ENCODE measurements at places on chromosomes 5 and 9.
A peak's percentile ranks its signal among the peaks of the same experiment; 100 is the strongest.

DNA sequence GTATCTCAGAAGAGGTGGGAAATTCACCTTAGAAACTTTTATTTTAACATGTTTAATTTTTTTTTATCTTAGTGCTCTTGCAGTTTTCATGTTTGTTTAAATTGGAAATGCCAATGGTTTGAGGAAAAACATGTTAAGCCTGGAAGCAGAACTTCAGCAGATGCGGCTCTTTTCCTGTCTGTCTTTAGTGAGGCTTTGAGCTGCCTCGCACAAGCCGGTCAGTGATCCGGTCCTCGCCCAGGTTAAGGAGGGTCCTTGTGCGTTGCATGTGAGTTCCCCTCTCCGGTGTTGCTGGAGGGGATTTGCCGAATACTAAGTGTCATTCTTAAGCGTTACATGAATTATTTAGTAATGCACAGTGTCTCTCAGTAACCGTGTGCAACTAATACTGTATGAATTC lies 9.4 kb upstream of the PLEKHG4B start:
- DNase-seq, result no peak

DNA sequence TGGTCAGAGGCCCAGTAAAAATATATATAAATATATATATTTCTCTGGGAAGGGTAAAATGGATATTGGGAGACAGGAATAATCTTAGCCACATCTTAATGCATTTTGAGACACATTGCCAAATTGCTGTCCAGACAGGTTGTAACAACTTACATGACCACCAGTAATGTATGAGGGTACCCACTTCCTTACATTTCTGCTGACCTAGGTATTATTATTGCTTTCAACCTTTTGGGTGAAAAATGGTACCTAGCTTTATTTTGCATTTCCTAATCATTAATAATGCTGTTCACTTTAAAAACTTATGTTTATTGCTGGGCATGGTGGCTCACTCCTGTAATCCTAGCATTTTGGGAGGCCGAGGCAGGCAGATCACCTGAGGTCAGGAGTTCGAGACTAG lies 61.5 kb downstream of the MEGF10 start:
- DNase-seq, result no peak

GRCh38 chr9:120109242-120109641 lies 470.7 kb downstream of the CDK5RAP2 start:
- no peak for DNase-seq

DNA sequence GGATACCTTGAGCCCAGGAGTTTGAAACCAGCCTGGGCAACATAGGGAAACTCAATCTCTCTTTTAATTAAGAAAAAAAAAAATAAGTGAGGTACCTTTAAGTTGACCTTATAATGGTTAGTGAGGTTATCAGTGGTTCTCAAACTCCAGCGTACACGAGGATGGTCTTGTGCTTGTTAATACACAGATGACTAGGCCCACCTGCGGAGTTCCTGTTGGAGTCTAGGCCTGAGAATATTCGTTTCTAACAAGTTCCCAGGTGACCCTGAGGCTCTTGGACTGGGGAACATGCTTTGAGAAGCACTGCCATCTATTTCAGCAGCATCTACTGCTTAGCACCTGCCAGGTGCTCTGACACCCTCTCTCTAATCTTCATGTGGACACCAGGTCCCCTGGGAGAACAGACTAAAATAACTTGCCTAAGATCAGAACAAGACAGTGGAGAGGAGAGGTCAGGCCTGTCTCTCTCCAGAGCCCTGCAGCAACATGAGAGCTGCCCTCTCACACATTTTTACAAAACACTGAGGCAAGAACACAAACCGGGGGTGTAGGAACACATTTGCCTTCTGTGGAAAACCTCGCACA lies 24.6 kb downstream of the TLE1 start:
- no peak for DNase-seq

DNA sequence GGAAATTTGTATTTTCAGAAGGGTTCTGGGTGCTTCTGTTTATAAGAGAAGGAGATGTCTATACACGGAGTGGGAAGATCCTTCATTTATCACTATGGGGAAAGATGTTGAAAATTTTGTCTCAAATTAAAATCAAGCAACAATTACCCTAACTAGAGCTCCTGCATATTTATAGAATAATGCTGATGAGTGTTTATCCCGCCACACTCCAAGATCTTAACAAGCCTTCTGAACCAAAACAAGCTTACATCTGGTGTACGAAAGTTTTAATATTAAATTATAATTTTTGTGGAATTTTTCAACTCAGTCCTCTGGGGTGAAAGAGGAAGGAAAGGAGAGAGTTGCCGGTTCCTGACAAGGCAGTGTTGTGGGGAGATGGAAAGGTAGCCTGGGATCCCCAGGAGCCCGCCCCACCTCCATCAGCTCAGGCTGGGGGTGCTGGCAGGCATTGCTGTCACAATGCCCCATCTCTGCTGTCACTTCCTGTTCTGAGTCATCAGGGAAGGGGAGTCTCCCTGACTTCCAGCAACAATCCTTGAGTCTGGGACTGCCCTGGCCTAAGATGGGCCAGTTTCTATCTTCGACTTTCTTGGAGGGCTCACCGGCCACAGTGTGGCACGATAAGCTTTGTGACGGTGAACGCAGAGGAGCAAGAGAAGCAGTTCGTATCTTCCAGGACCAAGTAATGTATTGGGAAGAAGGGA lies 64.5 kb downstream of the ERAP1 start:
- DNase-seq, result no peak

DNA sequence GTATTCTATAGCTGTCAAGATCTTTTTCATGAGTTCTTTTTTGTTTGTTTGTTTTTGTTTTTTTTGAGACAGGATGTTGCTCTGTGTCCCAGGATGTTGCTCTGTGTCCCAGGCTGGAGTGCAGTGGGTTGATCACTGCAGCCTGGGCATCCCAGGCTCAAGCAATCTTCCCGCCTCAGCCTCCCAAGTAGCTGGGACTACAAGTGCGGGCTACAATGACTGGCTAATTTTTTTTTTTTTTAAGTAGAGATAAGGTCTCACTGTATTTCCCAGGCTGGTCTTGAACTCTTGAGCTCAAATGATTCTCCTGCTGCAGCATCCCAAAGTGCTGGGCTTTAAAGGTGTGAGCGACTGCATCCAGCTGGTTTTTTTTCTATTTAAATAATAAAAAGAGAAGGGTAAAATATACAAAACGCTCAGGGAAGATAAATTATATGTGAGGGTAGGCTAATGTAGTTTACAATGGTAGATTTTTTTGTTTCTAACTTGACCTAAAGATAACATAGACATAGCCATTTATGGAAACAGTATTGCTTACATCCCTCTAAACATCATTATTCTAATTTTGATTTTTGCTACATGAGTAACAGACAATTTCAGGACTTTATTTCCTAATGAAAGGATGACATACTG lies 21.9 kb downstream of the ERBIN start:
- no peak for DNase-seq

DNA sequence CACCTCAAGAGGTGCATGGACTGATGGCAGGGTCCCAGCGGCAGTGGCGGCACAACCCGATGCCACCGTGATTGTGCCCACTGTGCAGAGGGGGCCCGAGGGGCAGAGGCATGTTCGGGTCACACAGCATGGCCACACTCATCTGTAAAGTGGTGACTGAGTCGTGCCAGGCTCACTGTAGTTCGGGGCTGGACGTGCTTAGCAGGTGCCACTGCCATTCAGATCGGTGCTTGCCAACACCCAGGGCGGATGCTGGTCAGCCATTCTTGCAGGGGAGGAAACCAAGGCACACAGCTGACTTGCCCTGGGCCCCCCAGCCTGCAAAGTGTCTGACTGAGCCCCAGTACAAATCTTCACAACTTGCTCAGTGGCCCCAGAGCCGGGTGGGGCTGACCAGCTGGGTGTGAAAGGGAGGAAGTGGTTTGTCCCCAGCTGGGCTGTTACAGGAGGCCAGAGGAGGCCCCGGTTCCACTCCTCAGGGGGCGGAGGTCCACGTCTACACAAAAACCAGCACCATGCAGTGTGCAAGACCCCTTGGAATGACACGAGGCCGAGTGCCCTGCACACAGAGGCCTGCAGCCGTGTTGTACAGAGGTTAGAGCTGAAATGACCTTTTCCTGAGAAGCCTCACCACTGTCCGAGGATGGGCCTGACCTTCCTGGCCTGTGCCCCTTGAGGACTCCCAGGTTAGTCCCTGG lies 17.9 kb downstream of the FGD3 start:
- no peak for DNase-seq

DNA sequence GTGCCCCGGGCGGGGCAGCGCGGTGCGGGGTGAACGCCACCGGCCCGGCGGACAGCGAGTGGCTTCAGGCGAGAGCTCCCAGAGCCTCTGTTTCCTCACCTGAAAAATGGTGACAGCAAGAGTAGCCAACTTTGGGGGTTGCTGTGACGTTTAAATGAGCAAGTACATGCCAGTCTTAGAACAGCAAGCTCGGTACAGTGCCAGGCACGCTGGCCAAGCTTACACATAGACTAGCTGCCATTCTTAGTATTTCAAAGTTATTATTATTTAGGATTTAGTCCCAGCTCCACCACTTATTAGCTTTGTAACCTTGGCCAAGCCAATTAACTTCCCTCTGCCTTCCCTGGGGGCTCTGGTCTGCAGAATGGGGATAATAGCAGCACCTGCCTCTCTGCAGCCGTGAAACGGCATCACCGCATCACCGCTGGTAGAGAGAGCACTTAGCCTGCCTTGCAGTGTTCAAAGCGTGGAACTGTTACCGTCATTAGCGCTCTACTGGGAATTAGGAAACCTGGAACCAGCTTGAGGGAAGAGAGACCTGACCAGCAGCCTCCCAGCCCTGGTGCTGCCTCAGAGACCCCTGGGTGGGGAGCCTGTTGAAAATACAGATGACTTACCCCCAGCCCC lies at the start of gene C9orf50:
Gene C9orf50 (minus strand): TSS at position 433 of the 627 bp plus-strand sequence. CDS start 527 bp downstream, outside the sequence.
- no peak for DNase-seq

GRCh38 chr9:32525709-32526030 lies 326 bp downstream of the RIGI start:
- no peak for DNase-seq

GRCh38 chr5:473551-474192 lies 30.7 kb downstream of the EXOC3 start:
- DNase-seq, result no peak

DNA sequence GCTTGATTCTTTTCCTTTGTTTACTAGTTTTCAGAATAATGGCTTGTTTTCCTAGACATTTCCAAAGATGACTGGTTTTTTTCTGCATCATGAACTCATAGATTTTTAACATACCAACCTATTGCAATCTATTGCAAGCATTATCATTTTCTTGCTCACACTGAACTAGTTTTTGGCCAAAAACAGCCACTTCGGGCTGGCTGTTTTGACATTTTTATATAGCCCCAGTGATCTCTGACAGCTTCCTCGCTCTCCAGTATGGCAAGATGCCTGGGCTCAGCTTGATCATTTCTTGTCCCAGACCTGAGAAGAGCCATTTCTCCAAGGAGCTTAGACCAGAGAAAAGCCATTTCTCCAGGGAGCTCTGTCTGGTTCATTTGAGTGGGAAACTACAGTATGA lies 94.3 kb upstream of the MAMDC2 start:
- no peak for DNase-seq

DNA sequence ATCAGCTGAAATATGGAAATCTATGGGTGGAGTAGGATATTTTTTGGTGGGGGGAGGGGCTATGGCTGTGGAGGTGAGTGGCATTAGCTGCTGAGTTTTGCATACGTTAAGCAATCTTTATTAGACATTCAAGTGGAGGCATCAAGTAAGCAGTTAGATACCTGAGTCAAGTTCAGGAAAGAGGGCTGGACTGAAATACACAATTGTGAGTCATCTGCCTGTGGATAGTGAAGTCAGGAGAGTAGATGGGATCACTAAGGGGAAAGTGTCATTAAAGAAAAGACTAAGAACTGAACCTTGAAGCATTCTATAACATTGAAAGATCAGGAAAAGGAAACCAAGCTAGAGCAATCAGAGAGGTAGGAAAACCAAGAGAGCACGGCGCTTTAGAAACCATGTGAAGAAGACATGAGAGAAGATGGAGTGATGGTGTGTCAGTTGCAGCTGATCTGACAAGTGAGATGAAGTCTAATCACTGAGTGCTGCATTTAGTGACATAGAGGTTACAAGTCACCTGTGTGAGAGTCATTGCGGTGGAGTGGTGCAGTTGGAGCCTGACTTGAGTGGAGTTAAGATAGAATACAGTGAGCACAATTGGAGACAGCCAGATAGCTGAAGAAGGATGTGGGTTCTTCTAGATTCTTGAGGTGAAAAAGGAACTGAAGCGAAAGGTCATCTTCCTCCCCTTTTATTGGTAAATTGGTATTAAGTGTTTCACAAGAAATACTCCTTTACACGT lies 88.7 kb downstream of the PIP5K1B start:
- no peak for DNase-seq

DNA sequence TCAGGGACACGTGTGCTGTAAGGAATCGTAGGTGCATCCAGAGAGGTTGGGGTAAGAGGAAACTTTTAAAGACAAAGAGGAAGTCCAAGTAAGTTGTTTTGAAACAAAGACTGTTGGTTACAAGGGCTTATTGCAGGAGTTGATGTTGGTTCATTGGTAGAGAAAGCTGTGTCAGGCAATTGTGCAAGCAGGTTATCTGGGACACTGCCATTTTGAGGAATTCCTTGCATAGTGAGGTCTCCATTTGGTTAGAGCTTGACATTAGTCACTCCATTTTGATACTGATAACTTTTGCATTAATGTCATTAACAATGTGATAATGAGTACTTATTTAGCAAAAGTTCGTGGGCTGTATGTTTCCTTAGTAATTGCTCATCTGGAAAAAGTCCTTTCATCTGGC lies 24.9 kb downstream of the CNOT6 start:
- no peak for DNase-seq

GRCh38 chr9:72494051-72494450 lies 27.4 kb upstream of the TMC1 start:
- no peak for DNase-seq

GRCh38 chr5:173917788-173918786 lies 29.9 kb downstream of the CPEB4 start:
- peak; percentile 19 for DNase-seq

DNA sequence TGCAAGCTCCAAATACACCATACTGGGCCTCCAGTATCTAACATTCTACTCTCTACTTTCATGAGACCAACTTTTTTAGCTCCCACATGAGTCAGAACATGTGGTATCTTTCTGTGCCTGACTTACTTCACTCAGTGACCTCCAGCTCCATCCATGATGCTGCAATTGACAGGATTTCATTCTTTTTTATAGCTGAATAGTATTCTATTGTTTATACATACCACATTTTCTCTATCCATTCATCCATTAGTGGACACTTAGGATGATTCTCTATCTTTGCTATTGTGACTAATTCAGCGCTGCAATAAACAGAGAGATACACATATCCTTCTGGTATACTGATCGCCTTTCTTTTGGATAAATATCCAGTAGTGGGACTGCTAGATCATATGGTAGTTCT lies 68.5 kb downstream of the EPB41L4A start:
- DNase-seq, result no peak

DNA sequence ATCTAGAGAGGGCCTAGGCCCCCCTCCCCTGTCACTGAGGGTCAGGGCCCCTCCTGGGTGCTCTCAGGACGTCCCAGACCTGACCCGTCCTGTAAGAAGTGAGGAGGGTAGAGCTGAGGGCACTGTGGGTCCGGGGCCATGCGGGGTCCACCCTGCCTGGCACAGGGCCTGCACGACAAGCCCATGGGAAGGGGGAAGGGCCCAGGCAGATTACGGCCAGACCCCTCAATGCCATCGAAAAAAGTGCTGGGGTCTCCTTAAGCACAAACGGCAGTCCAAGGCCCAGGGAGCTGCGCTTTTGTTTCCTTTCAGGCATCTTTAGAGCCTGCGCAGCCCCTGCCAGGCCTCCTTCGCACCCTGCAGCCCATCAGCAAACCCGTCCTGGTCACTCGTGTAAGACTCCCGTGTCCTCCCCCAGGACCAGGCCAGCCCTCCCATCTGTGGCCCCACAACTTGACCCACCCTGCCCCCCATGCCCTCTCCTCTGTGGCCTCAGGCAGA lies 4.4 kb upstream of the EXOC3 start:
- DNase-seq, result no peak
